ENCODE measurements at places on chromosomes 6 and 20. TPM values are rescaled to one million over a fixed set of nuclear protein-coding genes. Genes with fewer than 3 reads are reported as not detected.

Gene C20orf96
- total RNA-seq: 0.36 TPM

Gene FAM162B
- 5.6 TPM for total RNA-seq

Gene SLC22A16
- not detected for total RNA-seq

Gene DEFB127
- not detected for total RNA-seq

Gene RIPPLY2
- total RNA-seq: not detected

Gene TRIM15
- total RNA-seq: 4.3 TPM

Gene CPNE5
- not detected for total RNA-seq

Gene SLC17A2
- total RNA-seq: not detected

Gene ZMYND8
- total RNA-seq: 79.0 TPM

Gene MUC21
- not detected for total RNA-seq
